Stimulated activated CD4-positive, alpha-beta T cell treated with anti-CD3 and anti-CD28 coated beads, Interleukin-15, amount 100 ng/mL, for 1 hour (primary cell): ENCODE measurements at places on chromosomes 6 and 20.

GRCh38 chr6:158017621-158018040 is 36.0 kb downstream of the SYNJ2 start:
- no peak for DNase-seq

DNA sequence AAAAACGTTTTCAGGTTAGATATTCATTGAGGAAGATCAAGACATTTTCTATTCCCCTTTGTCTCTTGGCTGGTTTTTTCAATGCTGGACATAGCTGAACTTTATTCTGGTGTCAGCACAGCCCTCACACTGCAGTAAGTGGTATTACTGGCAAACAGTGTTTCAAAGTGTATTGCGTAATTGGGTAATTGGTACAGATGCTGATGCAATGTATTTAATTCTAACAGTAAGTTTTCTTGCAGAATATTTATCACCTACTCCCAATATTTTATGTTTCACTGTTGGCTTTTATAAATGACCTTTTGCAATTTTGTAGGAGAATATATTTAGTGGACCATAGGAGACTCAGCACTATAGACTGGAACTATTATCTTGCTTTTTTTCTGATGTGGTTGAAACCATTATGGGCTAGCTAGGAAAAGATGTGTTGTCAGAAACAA is 287.6 kb upstream of the SOX4 start:
- no peak for DNase-seq

- DNase-seq, result peak; percentile 40
Measured at GRCh38 chr6:4775494-4776130, 592 bp upstream of the CDYL start.

GRCh38 chr6:81929828-81930227 is 177.3 kb upstream of the TENT5A start:
- DNase-seq, result no peak

- no peak for DNase-seq
Measured at GRCh38 chr6:77425216-77425615, 38.1 kb downstream of the HTR1B start.

- DNase-seq, result no peak
Measured at GRCh38 chr6:142238881-142239280, 62.9 kb upstream of the ADGRG6 start.

DNA sequence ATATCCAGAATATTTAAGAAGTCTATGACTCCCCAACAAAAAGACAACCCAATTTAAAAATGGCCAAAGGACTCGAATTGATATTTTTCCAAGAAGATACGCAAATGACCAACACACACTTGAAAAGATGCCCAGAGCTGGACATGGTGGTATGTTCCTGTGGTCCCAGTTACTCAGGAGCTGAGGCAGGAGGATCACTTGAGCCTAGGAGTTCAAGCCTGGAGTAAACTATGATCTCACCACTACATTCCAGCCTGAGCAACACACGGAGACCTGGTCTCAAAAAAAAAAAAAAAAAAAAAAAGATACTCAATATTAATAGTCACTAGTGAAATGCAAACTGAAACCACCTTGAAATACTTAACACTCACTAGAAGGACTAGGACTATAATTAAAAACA is 12.2 kb upstream of the ARMC2 start:
- DNase-seq, result no peak

DNA sequence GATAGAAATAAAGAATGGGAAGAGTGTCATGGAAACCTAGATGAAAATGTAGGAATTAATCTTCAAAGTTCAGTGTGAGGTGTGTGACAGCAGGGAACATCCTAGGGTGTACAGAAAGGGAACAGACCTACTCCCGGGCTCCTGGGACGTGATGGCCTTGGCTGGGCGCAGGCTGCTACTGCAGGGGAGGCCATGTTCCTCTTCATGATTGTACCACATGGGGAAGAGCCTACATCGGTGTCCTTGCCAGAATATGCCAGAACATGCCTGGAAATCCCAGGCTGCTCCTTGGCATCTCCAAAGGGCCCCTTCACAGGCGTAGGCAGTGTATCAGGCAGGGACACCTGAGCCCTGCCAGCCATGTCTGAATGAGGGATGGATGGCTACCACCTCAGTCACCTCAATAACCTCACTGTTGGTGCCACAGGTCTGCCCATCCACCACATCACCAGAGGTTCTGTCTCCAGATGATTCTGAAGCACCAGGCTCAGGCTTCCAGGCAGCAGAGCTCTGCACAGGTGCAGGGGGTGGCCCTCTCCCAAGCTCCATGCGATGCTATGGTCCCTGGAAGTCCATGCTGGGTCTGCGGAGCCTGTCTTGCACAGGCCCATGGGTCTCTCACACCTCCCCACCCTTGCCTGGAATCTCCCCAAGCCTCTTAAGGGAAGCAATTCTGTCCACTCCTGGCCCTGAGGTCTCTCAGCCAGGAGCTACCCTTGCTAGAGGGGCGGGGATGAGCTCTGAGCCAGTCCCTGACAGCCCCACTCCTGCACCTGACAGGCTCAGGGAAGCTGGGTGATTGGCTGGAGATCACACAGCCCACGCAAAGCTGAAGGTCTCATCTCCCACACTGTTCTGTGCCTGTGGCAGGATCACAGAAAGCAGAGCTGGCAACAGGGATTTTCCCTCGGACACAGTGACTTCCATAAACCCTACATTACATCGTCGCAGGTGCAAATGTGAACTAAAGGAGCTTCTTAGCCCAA is 20.2 kb downstream of the RAMACL start:
- no peak for DNase-seq

- DNase-seq, result no peak
Measured at GRCh38 chr6:136494710-136495109, 55.5 kb downstream of the MAP7 start.

DNA sequence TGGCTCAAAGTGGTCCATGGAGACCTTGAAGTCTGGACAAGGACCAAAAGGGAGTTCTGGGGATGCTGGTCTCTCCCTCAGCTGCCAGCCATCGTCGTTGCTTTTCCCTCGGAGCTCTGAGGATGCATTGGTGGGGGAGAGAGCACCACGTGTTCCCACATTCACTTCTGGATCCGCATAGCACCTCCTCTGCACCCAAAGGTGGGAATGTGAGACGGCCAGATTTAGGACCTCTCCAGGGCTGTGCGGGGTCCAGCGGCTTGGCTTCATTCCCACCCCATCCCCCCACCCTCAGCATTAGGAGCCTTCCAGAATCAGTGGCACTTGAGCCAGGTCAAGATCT is 1.1 kb downstream of the EPB41L1 start:
- no peak for DNase-seq

DNA sequence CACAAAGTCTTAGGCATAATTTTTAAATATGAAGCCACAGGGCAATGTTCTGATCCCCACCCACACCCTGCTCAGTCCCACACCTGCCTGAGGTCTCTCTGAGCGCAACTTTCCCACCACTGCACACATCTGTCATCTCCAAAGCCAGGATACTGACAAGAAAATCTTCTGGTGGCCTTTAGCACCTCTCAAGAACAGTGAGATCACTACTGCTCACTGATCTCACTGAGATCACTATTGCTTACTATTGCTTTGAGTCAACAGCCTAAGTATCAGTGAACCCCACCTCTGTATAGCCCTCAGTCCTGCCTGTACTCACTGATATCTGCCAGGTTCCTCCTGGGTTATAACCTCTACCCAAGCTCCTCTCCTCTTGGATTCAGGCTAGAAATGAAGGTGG is 6.4 kb downstream of the TNFRSF21 start:
- DNase-seq, result no peak

DNA sequence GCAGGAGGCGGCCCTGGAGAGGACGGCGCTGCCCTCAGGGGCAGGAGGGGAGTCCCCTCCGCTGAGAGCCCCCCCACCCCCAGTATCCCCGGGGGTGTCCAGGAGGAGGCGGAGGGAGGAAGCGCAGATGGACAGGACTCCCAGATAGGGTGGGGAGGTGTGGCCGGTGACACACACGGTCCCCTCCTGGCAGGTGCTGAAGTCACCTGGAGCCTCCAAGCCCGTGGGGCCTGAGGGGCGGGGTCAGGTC is 1.4 kb downstream of the STMN3 start:
- DNase-seq, result no peak

DNA sequence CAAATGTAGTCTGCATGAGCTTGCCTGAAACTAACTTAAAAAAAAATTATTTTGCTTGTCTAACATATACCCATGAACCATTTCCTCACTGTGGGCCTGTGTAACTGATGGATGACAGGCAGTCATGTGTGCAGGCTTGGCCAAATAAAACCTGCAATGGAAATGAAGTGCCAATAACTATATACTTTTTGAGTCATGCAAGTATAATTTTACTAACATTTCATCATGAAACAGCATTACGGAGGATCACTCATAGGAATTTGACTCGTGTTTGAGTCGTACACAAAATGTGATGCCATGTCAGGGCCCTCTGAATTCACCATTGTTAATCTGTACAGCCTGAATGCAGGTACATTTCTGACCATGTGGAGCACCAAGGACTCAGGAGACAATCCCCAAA is 46.6 kb downstream of the HDDC2 start:
- no peak for DNase-seq

- no peak for DNase-seq
Measured at GRCh38 chr6:108927927-108928326, 79.7 kb downstream of the ARMC2 start.

GRCh38 chr6:23228439-23229024 is 659.2 kb downstream of the HDGFL1 start:
- no peak for DNase-seq

DNA sequence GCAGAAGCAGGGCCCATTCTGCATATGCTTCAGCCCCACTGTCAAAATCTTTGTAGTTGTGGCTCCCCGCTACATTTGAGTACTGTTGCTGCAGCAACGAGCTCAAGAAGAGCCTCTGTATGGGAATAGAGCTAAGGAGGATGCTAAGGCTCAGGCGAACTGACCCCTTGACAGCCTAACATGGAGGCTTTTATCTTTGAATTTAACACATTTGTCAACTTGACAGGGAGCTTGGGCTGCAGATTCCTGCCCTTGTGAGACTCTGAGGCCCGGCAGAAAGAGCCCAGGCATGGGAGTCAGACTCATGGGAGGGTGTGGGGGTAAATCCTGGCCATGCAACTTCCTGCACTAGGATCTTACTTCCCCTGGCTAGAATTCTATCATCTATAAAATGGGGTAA is 278.7 kb upstream of the CITED2 start:
- DNase-seq, result no peak

DNA sequence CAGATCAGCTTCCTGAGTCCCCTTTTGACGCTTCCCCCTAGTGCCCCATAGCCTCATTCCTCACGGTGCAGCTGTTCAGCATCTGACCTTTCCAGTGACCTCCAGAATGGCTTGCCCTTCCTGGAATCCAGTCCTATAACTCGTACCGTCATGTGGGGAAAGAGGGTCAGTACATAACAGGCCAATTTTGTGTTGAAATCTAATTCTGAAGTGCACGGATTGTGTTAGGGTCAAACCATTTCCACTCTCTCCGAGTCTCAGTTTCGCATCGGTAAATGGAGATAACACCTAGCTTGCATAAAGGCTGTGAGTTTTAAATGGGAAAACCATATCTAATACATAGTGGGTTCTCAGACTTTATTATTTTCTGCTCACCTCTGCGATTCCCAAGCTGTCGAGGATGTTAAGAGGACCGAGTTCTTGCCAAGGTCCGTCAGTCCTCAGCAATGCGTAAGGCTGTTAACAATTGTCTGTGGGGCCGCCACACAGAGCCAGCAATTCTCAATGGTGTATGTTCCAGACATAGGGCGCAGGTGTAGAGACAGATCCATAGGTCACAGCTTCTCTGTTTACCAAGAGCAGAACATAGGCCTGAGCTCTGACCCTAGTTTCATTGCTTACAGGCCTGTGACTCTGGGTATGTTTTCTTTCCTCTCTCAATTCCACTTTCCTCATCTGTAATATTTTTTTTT is 45.5 kb upstream of the CCR6 start:
- DNase-seq, result no peak

DNA sequence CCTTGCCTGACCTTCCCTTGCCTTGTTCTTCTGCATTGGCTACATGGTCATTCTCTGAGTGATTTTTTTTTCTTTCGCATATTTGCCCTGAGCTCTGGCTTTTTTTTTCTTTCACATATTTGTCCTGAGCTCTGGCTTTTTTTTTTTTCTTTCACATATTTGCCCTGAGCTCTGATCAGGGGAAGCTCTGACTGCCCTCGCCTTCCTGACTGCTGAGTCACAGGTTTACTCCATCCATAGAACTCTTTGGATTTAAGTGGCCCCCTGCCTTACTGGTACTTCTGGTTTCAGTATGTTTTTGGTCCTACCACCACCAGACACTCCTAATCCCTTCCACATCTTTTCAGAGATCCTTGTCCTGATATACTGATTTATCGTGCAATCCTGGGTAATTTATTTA is 201.1 kb downstream of the OGFRL1 start:
- DNase-seq, result no peak

- no peak for DNase-seq
Measured at GRCh38 chr6:132484680-132485018, 28.3 kb downstream of the STX7 start.

DNA sequence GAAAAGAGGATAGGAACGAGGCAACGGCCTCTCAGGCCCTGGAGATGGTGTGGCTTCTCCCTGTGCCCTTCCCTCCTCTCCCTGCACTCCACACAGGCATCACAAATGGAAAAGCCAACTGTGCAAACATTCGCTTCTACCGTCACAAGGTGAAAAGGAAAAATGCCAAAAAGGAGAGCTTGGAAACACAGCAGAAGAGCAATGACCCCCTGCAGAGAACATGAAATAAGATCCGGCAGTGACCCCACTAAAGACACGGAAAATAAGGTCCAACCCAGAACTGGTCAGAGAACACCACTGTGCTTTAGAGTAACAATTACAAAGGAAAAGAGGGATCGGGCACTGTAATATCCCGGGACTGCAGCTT is 63.0 kb downstream of the SLC22A23 start:
- DNase-seq, result no peak

GRCh38 chr6:13924146-13924948 is 405 bp upstream of the RNF182 start:
- DNase-seq, result no peak

- no peak for DNase-seq
Measured at GRCh38 chr20:53080969-53081871, 109.1 kb downstream of the TSHZ2 start.

- DNase-seq, result no peak
Measured at GRCh38 chr6:163449076-163449475, 34.6 kb downstream of the QKI start.

- no peak for DNase-seq
Measured at GRCh38 chr6:82568290-82568993, 204.8 kb downstream of the TPBG start.

DNA sequence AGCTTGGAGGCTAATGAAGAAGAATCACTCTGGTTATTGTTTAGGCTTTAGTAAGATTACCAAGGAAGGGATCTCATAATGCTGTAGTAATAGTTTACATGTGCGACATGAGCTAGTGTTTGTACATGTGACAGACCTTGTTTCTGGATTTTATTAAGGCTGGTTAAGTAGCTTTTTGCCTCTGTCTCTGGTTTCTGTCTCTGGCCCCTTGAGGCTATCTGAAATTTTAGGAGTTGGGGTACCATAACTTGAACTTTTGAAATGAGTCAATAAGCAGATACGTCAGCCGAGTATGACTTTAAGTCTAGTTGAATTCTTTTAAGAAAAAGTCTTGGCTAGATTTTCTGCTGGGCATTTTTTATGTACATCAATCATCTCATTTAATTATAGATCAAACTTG is 9.5 kb downstream of the CBFA2T2 start:
- no peak for DNase-seq
